ENCODE measurements at places on chromosomes 2 and 18. TPM values are rescaled to one million over a fixed set of nuclear protein-coding genes. Genes with fewer than 3 reads are reported as not detected.

GRCh38 chr2:173151671-173152401, 76.2 kb downstream of the MAP3K20 start:
- no peak for DNase-seq

DNA sequence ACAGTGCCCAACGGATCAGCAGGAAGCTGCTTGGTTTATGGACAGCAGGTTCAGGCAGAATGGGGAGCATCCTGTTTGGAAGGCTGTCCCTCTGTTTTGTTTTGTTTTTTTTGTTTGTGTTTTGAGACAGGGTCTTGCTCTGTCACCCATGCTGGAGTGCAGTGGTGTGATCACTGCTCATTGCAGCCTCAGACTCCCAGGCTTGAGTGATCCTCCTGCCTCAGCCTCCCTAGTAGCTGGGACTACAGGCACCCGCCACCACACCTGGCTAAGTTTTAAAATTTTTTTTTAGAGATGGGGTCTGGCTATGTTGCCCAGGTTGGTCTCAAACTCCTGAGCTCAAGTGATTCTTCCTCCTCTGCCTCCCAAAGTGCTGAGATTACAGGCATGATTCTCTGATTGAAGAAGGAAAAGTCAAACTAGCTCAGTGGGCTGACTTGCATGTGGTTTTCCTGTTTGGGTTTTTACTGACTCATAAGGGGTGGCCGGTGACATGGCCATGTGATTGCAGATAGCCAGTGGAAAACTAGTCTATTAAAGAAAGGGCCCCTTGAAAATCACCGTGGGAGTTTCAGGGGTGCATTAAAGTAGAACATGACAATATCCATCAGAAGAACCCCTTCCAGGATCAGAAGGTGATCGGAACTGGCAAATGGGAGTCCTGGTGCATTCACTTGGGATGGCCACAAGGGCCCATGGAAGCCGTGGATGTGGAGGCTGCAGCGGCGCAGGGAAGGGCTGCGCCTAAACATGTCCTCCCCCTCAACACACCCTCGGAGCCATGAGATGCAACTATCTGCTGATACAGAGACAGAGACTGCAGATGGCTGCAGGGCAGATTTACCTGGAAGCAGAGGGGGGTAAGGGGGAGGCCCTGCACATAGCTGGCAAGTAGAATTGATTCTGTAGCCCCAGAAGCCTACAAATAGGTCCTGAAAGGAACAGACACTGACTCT, 26.5 kb downstream of the AQP12B start:
- DNase-seq, result no peak

- no peak for DNase-seq
These were observed 1292.8 kb downstream of the DSC3 start for GRCh38 chr18:29749704-29750103.

C2orf72 gene
- 0.97 TPM for total RNA-seq

DNA sequence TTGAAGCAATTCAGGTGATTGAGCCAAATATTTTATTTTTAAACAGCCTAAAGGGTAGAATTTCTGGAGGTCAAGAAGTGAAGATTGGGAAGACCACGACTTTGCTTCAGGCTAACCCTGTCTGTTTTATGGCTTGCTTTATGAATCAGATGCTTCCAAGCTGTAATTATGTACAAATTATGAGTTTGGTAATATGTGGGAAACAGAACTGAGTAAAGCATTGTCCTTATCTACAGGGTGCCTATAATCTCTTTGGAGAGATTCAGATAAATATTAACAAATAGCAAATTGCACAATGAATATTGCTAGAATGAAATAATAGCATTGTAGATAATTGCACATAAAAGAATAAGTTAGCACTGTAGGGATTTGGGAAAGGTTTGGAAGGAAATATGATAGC, 539.4 kb upstream of the CDH2 start:
- DNase-seq, result no peak

STARD6 gene
- total RNA-seq, result not detected

TMEM178A gene
- 3.2 TPM for total RNA-seq

GRCh38 chr2:178830451-178830850, 23.2 kb upstream of the TTN start:
- no peak for DNase-seq

DNA sequence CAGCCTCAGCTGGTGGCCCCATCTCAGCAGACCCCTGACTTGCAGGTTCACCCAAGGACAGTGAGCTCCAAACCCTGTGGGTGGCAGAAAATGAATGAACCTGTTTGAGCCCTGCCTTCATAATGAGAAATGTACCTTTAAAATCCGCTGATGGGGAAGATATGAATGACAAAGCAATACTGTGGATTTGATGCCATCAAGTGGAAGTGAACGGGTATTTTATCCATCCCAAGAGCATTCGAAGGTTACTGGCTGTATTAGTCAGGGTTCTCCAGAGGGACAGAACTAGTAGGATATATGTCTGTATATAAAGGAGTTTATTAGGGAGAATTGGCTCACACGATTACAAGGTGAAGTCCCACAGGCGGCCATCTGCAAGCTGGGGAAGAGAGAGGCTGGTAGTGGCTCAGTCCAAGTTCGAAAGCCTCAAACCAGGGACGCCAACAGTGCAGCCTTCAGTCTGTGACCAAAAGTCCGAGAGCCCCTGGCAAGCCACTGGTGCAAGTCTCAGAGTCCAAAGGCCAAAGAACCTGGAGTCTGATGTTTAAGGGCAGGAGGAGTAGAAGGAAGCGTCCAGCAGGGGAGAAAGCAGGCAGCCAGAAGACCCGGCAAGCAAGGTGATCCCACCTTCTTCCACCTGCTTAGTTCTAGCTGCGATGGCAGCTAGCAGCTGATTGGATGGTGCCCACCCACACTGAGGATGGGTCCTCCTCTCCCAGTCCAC, 32.1 kb downstream of the TOGARAM2 start:
- no peak for DNase-seq

ATP6V1C2 gene
- total RNA-seq, result 1.7 TPM

SP9 gene
- not detected for total RNA-seq

CYTIP gene
- total RNA-seq, result 40.5 TPM

INHBB gene
- 5.2 TPM for total RNA-seq

DNA sequence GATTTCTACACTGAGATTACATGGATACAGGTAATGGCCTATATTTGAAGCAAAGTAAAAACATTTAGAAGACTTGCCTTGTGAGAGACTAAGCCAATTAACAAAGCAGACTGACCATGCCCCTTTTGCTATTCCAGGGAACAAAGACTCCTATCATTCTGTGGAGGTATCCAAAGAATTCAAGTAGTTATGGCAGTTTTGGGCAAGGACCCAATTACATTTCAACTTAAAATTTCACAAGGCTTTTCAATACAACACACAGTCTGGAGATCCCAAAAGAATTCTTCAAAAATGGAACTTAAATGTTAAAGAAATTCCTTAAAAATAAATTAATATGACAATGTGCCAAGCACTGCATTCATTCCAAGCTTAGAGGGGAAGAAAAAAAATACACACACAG, 109.2 kb upstream of the CHRNA1 start:
- DNase-seq, result no peak

DNA sequence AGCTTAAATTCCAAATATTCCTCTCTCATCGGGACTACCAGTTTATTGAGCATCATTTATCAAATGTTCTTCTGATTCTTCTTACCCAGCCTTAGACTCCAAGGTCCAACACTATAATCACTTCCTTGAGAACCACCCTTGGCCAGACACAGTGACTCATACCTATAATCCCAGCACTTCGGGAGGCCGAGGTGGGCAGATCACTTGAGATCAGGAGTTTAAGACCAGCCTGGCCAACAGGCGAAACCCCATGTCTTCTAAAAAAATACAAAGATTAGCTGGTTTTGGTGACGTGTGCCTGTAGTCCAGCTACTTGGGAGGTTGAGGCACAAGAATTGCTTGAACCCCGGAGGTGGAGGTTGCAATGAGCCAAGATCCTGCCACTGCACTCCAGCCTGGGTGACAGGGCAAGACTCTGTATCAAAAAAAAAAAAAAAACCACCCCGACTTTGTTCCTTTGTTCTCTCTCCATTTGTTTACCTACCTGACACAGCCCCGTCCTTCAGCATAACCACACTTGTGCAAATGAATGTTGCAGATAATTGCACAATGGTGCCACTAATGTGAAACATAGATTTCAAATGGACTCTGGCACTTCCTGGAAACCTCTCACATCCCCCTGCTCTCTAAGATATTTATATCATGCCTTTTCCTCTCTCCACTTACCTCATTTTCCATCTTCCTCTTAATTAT, 38.9 kb upstream of the LPIN2 start:
- DNase-seq, result no peak

- no peak for DNase-seq
These were observed 332.8 kb upstream of the MAP2 start for GRCh38 chr2:209091056-209091455.

- DNase-seq, result no peak
These were observed 409.2 kb upstream of the TCF4 start for GRCh38 chr18:55997151-55997561.

DNA sequence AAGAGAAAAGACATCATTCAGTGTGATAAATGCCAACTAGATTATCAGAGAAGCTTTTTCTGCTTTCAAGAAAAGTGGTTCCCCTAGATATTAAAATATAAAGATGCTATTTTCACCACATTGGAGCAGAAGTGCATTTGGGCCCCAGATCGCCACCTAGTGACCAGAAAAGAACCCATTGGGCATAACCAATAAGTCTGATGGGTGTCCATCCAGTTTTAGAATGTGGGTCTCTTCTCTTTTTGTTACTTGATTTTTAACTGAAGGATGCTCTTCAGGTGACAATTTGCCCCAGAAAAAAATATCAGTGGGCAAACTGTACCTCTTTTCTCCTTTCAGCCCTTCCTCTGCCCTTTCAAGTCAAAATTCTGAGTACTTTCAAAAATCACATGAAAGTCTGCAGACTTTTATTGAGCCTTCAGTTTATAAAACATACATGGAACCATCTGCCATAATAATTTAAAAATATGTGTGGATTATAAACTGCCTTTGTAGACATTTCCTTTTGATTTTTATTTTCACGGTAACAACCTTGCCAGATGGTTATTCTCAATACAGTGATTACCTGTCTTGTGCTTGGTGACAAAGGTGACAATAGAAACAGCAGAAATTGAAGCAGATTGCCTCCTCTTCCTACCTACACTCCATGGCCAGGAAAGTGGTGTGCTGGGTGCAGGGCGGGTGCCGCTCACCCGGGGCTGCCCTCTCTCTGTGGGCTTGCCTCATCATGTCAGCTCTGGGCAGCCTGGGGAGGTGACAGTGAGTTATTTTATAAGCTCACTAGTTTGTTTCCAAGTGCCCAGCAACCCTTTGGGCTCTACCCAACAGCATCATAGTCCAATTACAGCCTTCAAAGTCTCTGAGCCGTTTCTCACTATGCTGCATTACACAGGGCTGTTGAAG, 124.5 kb downstream of the DCDC2C start:
- DNase-seq, result no peak

- no peak for DNase-seq
These were observed 86.7 kb downstream of the VIT start for GRCh38 chr2:36783246-36783645.

DNA sequence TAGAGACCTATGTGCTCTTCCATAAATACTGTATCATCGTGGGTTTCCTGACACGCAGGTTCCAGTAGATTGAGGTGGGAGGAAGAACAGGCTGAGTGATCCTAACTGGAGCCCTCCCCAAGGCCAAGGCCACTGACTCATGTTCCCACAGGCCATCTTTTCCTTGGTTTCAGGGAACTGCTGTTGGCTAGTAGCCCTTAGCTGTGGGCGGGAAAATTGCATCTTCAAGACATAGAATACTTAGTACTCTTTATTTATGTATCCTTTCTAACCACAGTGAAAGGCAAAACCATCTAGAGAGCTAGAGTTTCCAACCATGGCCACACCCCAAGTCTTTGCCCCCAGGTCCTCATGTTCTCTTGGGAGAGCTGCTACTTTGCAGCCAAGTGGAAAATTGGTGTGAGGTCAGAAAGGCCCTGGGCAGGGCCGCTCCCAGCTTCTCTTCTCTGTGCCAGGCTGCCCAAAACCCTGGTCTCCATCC, 55.9 kb downstream of the COPS8 start:
- DNase-seq, result no peak

- DNase-seq, result no peak
These were observed 180.4 kb downstream of the ANKRD30B start for GRCh38 chr18:14928396-14928795.

HMSD gene
- 1.6 TPM for total RNA-seq

GRCh38 chr2:48600204-48600813, 17.3 kb upstream of the GTF2A1L start:
- no peak for DNase-seq

- no peak for DNase-seq
These were observed 40.4 kb downstream of the SYT4 start for GRCh38 chr18:43236921-43237320.

LRPPRC gene
- total RNA-seq, result 58.0 TPM

SERPINB11 gene
- 0.77 TPM for total RNA-seq

DNA sequence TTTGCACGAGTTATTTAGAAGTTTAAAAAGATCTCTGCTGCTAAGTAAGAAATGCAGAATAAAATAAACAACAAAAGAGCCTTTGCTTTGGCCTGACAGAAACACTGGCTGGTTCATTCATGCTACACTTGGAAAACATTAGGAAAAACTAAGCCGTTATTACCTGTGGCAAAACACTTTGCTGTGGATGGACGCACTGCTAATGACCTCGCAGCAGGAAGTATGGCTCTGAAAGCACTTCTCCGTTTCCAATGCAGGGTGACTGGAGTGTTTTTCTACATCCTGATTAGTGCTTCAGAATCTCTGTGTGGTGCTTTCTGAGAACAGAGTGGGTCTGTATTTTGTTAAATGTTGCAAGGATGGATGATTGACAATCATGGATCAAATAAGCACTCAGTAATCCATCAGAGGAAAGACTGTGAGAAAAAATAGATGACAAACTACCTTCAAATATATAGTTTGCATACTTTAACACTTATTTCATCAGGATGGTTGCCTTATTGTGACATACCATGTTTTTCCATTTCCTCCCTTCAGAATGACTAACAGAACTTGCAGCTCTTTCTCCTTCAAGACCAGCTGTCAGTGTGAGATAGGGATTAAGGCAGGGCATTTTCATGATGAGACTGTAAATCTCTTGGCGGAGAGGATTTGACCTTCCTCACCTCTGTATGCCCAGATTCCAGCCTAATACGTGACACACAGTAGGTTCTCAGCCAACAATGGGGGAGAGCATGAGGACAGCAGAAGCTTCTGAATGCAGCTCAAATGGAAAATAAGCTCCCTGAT, 38.0 kb downstream of the LINC00305 start:
- DNase-seq, result no peak

DNA sequence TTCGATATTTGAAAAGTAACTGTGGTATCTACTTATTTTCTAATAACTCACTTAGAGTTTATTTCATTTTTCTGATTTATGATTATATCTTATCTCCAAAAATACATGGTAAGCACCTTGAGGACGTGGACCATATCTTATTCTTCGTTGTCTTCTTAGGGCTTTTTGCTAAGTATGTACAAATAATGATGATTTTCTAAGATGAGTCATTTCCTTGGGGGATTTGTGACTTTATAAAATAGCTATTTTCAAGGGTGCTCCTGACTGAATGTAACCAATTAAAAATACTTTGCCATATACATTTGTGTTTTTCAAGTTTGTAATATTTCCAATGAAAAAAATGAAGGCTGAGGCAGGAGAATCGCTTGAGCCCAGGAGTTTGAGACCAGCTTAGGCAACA, 56.3 kb downstream of the GREB1L start:
- no peak for DNase-seq

PSTPIP2 gene
- 11.5 TPM for total RNA-seq

UGT1A10 gene
- total RNA-seq, result not detected

- peak; percentile 48 for DNase-seq
These were observed 1.5 kb downstream of the PROM2 start for GRCh38 chr2:95275601-95276243.

MROH2A gene
- not detected for total RNA-seq

All from lower lobe of right lung (tissue), 2 donors.